ENCODE measurements at places on chromosomes 16 and 17.
A peak's percentile ranks its signal among the peaks of the same experiment; 100 is the strongest.

GRCh38 chr17:56616239-56616638 lies 22.7 kb downstream of the NOG start:
- DNase-seq = no peak

GRCh38 chr16:85781695-85782370 lies 17.5 kb downstream of the EMC8 start:
- no peak for DNase-seq

DNA sequence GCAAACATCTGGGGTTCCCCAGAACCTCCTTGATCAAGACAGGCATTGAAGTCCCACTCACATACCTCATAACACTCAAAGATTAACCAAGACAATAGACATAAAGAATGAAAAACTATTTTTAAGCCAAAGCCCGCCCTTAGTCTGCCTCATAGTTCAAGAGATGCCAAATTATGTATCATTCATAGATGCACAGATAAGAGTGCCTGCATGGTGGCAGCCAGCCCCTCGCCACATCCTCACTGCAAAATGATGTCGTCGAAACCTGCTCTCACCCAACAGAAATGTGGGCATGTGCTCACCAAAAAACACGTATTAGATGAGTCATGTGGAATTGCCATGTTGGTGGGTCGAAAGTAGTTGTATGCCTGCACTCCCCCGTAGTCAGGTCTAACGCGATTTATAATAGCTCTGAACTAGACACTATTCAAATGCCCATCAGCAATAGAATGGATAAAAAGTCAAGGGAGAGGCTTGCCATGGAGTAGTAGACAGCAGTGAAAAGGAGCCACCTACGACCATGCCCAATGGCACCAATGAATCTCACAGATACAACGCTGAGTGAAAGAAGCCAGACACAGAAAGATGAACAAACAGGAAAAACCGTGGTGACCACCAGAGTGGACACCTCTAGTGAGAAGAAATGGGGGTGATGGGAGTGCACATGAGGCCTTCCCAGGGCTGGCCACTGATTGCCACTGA lies 64.8 kb downstream of the C16orf95 start:
- no peak for DNase-seq

DNA sequence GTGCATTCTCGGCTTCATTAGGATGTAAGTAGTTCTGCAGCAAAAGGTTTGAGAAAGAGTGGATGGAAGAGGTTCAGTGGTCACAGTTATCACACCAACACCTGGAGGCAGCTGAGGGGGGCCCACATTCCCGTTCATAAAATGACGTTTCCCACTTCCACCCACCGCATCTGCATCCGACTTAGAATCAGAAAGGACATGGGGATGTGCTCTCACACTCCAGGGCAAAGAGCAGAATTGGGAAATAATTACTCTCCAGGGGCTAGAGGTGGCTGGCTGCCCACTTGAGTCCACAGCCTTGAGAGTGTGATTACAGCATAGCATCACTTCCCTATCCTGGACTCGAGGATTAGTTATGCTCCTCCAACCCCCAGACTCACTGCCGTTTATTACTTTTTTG lies 122.0 kb downstream of the CPPED1 start:
- DNase-seq = no peak

- DNase-seq = no peak
These were observed 103.5 kb upstream of the XYLT1 start for GRCh38 chr16:17574256-17574655.

DNA sequence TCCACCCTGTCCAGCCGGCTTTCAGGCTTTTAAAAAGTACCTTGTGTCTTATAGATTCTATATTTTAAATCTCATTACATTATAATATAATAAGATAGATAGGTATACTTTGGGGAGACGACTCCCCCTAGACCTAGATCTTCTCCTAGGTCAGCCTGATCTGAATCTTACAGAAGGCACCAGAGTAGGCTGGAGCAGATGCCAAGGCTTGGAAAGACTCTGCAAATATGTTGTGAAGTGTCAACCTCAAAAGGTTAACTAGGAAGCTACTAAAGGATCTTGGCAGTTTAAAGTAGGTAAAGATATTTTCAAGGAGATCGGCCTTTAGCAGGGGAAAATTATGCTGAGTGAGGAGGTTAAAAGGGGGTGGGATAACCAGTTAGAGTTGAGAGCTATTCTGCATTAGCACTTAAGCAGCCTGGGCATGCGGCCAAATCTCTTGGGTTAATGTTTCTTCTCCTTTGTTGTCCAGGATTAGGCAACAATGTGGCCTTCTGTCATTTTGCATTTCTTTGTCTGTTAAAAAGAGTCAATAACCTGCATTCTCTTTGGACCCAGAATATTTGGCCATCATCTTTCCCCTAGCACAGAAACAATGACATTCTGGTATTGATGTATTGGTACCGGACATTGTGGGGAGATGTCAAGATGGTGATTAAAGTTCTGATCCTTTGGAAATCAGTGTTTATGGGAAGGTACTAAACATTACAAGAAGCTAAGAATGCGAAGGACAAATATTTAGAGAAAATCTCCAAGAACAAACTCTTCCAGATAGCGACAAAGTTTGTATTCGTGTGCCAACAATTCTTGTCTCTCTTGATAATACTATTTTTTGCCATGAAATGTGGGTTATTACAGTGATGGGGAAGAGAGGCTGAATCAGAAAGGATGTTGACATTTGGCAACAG lies 51.2 kb upstream of the DHX40 start:
- peak; percentile 71 for DNase-seq

- DNase-seq = no peak
These were observed 2.7 kb downstream of the C16orf89 start for GRCh38 chr16:5062790-5063765.

GRCh38 chr16:5019775-5020174 lies 14.0 kb downstream of the NAGPA start:
- no peak for DNase-seq

DNA sequence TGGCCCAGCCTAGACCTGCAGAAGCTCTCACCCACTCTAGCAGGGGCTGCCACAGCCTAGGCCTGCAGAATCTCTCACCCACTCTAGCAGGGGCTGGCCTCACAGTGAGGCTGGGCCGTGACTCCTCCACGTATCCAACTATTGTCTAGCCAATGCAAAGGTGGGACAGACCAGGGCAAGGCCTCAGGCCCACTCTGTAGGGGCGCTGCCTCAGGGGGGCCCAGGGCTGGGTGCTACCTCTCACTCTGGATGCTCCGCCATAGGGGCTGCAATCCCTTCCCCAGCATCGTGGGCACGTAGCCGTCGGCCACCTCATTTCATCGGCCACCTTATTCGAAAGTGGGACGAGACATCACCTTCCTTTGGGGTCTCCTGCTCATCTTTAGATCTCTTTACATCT lies 51.7 kb downstream of the RPH3AL start:
- DNase-seq = no peak

- no peak for DNase-seq
These were observed 460.0 kb downstream of the HS3ST3B1 start for GRCh38 chr17:14760719-14761411.

DNA sequence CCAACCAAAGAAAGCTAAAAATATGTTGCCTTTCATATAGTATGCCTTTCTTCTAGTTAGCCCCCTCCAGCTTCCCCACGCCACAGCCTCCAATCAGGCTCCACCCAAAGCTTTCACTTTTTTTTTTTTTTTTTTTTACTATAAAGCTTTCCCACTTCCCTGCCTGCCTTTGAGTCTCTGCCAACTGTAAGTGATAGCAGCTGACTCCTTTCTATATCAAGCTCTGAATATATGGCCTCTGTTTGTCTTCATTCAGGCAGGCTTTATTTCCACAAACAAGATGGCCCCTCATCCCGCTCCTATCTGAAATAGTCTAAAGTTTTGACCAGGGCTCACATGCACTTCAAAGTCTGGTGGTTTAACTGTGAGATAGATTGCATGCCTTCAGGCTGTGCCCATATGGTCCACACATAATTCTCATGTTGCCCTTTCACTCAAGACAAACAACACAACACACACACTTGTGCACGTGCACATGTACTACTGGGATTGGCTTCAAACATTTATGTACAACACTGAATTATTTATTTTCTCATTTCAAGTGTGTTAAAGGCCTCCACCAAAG lies 39.8 kb upstream of the DYNLRB2 start:
- DNase-seq = no peak

GRCh38 chr16:51896013-51896412 lies 650.9 kb downstream of the TOX3 start:
- no peak for DNase-seq

GRCh38 chr17:2624292-2624731 lies 30.9 kb downstream of the PAFAH1B1 start:
- DNase-seq = no peak

GRCh38 chr17:76369804-76370203 lies 14.6 kb upstream of the SPHK1 start:
- DNase-seq = no peak

GRCh38 chr16:58862334-58863021 lies 128.4 kb upstream of the GOT2 start:
- DNase-seq = no peak

GRCh38 chr17:30969989-30970830 lies 629 bp upstream of the RNF135 start:
- DNase-seq = no peak

- no peak for DNase-seq
These were observed 204.1 kb upstream of the CIBAR2 start for GRCh38 chr16:85316321-85316919.

DNA sequence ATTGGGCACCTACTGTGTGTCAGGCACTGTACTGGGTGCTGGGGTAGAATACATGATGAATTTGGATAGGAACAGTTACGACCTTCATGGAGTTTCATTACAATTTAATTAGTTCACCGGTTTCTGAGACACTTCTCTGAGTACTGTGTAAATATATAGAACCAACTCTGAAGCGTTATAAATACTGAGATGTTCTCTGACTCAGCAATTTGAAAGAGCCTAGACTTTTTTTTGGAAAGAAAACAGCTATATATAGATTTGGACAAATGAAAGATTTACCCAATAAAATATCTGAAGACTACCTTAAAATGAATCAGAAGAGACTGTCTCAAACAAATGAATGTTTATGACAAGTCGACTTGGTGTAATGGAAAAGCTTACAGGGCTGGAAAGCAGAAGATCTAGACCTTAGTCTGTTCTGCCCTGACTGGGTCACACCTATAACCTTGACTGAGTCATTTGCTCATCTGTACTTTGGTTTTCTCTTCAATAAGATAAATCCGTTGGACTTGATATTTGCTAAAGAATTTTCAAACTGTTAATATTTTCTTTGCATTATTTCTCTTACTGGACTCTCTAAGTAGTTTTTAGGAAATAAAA lies 4.6 kb upstream of the GAN start:
- no peak for DNase-seq

- DNase-seq = no peak
These were observed 6.2 kb downstream of the LPCAT2 start for GRCh38 chr16:55515111-55515510.

DNA sequence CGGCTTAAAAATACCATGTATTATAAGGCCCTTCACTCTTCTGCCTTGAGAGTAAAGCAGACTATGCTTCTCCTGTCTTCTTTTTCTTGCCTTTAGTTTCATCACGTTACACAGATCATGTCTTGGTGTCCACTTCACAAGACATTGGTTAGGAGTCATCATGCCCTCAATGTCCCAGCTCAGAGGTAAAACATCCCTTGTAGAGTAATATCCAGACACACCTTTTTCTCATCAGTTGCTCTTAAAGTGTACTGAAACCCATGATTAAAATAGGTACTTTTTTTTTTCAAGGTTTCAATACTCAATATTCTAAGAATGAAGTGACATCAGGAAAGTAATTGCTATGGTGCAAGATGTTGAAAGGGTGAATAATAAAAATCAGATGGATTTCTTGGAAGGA lies 267.8 kb downstream of the PMP22 start:
- DNase-seq = no peak

GRCh38 chr16:86199182-86199581 lies 300.2 kb downstream of the IRF8 start:
- no peak for DNase-seq

DNA sequence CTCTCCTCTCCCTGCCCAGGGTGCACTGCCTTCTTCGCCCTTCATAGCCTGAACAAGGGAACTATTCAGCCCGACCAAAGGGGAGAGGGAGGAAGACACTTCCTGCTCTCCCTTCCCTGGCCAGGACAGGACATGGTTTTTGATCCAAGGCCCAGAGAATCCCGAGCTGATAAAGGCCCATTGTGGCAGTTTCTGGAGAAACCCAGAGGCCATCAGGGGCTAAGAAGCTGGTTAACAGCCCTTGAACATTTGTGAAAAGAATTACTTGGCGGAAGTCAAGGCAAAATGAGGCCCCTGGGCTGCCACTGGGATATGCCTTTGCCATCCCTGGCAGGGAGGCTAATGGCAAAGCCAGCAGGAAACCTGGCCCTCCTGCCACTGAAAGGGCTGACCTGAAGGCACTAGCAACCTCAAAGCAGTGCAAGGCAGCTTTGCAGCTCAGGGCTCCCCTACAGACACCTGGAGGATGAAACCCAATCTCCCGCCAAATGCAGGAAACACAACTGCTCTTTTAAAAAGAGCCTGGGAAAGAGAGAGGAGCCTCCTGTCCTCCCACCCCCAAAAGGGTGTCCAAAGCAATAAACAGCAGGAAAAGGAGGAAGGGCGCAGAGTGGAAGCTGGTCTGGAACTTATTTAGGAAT lies 12.6 kb downstream of the PHB1 start:
- DNase-seq = no peak

- DNase-seq = no peak
These were observed 115.5 kb upstream of the TBX2 start for GRCh38 chr17:61284174-61284573.

GRCh38 chr17:82442643-82443464 lies 7.7 kb downstream of the CYBC1 start:
- DNase-seq = no peak

DNA sequence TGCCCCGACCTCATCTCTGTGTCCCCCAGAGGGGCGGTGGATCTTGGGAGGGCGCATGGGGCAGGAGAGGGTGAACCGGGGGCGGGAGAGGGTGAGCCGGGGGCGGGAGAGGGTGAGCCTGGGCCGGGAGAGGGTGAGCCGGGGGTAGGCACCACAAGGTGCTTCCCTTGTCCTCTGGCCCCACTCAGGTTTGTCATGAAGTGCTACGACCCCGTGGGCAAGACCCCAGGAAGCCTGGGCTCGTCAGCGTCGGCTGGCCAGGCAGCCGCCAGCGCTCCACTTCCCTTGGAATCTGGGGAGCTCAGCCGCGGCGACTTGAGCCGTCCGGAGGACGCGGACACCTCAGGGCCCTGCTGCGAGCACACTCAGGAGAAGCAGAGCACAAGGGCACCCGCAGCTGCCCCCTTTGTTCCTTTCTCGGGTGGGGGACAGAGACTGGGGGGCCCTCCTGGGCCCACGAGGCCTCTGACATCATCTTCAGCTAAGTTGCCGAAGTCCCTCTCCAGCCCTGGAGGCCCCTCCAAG lies 18.9 kb downstream of the ASPSCR1 start:
- DNase-seq = no peak

DNA sequence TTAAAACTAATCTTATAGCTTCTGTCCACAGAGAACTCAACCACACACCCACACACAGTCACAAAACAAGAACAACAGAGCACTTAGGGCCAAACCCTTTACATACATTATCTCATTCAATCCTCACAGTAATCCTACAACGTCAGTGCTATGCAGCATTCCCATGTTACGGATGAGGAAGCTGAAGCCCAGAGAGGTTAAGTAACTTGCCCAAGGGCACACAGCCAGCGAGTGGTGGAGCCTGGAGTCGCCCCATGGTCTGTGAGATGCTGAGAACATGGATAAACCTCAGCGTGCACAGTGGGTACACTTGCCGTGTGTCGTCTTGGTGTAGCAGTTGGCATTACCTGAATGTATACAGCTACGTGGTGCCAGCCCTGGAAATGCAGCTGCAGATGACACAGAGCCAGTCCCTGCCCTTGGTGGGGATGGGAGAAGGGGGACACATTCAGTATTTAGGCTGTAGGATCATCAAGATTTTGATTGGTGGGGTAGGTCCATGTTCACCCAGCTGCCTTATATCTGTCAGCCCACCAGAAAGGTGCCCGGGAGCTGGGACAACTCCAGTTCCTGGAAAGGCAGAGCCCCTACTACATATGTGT lies 177.0 kb downstream of the IRF8 start:
- no peak for DNase-seq

Measured in muscle of back (tissue), 13 donors.